Nasal cavity respiratory epithelium epithelial cell of viscerocranial mucosa (primary cell): ENCODE measurements at places on chromosomes 1 and 21. TPM values are rescaled to one million over a fixed set of nuclear protein-coding genes. Genes with fewer than 3 reads are reported as not detected.

Gene PARP1
- 21.2 and 69.2 TPM in 2 replicates for total RNA-seq

Gene ZBTB18
- total RNA-seq: 9.7 and 9.9 TPM in 2 replicates

Gene ECM1
- 5.1 and 7.0 TPM in 2 replicates for total RNA-seq

Gene PLD5
- 0.07 and 1.0 TPM in 2 replicates for total RNA-seq

Gene LEMD1
- total RNA-seq: 1.5 and 6.8 TPM in 2 replicates

Gene KRTAP12-1
- total RNA-seq: not detected in 2 replicates

Gene OR10J1
- not detected in 2 replicates for total RNA-seq

Gene CLCA2
- total RNA-seq: 93.0 and 180 TPM in 2 replicates

Gene RXFP4
- total RNA-seq: not detected in 2 replicates

Gene HSF2BP
- total RNA-seq: 6.2 and 8.5 TPM in 2 replicates

Gene GJC2
- 1.0 and 1.4 TPM in 2 replicates for total RNA-seq

Gene ARHGEF11
- 19.1 and 26.6 TPM in 2 replicates for total RNA-seq

Gene MYOM3
- 0.34 and 0.85 TPM in 2 replicates for total RNA-seq

Gene GUCA2A
- not detected in 2 replicates for total RNA-seq

Gene TRABD2B
- 1.1 TPM in 1 of 2 replicates, not detected in the other for total RNA-seq

Gene HOOK1
- total RNA-seq: 16.9 and 19.8 TPM in 2 replicates

Gene LMX1A
- not detected in 2 replicates for total RNA-seq

Gene OR2AJ1
- total RNA-seq: not detected in 2 replicates

Gene CYP4A22
- not detected in 2 replicates for total RNA-seq

Gene GPATCH3
- 8.9 and 10.6 TPM in 2 replicates for total RNA-seq

Gene C1orf53
- total RNA-seq: 1.4 and 1.8 TPM in 2 replicates

Gene CFHR1
- not detected in 2 replicates for total RNA-seq

Gene SYTL1
- 40.3 and 78.8 TPM in 2 replicates for total RNA-seq

Gene IL19
- total RNA-seq: not detected in 2 replicates

Gene ARHGAP29
- total RNA-seq: 10.4 and 20.5 TPM in 2 replicates

Gene HCRTR1
- not detected in 2 replicates for total RNA-seq

Gene METTL13
- 22.2 and 33.5 TPM in 2 replicates for total RNA-seq

Gene TRIM67
- not detected in 2 replicates for total RNA-seq

Gene EBNA1BP2
- 112 and 197 TPM in 2 replicates for total RNA-seq

Gene TBX19
- total RNA-seq: 0.68 and 1.00 TPM in 2 replicates

Gene G0S2
- total RNA-seq: 98.9 and 170 TPM in 2 replicates

Gene TMEM82
- not detected in 2 replicates for total RNA-seq

Gene NBPF1
- 35.5 and 49.5 TPM in 2 replicates for total RNA-seq

Gene VHLL
- 0.57 TPM in 1 of 2 replicates, not detected in the other for total RNA-seq

Gene ICOSLG
- 1.0 and 3.3 TPM in 2 replicates for total RNA-seq
